ENCODE measurements at places on chromosomes 2 and 18. TPM values are rescaled to one million over a fixed set of nuclear protein-coding genes. Genes with fewer than 3 reads are reported as not detected.

Gene MRPL53
- 8.8 TPM for total RNA-seq

Gene POTEI
- 0.26 TPM for total RNA-seq

Gene TTC39C
- total RNA-seq = 50.6 TPM

Gene NRP2
- total RNA-seq = 113 TPM

Gene XDH
- not detected for total RNA-seq

Gene CAPN14
- total RNA-seq = 0.14 TPM

GRCh38 chr2:65281627-65282351 lies 54.2 kb downstream of the ACTR2 start:
- peak; percentile 36 for DNase-seq

DNA sequence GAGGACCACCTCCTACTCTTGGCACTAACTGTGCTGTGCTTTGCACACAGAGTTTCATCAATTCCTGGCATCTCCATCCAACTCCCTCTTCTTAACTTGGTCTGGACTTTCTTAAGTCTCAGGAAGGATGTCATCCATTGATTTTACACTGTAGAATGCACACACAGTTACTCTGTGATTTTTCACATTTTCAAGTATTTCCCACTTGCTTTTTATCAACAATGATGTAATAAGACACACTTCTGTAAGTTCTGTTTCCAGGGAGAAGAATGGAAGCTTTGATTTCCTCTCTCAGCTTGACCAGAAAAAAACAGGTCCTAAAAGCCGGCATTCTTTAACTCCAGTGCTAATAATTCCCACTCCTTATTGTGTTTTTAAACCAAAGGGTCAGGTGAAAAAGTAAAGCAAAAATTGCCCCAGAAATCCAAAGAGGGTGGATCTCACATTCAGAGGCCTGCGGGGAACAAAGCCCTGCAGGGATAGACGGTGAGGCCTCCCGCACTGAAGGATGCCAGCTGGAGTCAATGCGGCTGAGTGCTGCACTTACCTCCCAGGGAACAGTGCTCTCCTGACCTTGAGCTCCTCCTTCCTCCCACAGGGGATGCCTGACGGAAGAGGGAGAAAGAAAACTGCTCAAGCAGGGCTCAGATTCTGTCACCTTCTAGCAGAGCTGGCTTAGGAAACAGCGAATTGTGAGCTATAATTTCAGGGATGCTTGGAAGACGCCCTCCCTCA lies 83.1 kb downstream of the PDCL3 start:
- DNase-seq = no peak

- no peak for DNase-seq
Measured at GRCh38 chr2:234083572-234084348, 33.3 kb downstream of the SPP2 start.

DNA sequence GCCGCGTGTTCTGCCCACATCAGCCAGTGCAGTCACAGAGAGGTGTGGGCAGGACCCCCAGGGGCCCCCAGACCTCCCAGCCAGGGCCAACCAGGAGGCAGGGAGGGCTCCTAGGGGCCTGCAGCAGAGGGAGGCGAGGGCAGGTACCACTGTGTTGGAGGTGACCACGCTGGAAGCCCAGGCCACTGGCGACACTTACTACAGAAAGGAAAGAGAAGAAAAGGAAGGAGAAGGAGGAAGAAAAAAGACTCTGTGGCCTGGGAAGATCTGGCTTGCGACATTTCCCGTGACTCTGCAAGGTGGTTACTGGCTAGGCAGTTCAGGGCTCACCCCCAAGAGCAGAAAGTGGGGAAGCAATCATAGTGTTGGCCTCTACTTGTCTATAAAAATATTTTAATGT lies 98.1 kb upstream of the BCL2L11 start:
- no peak for DNase-seq

All from uterus (tissue), 4 donors.